ENCODE measurements at places on chromosomes 5 and 9. TPM values are rescaled to one million over a fixed set of nuclear protein-coding genes. Genes with fewer than 3 reads are reported as not detected.

- H3K4me3 ChIP-seq, result no peak overlapping the region
- no peak overlapping the region for H3K27ac ChIP-seq
- H3K27me3 ChIP-seq, result no peaks in the 10 kb centered on the region
- peaks cover 3% of the 10 kb centered on the region for H3K4me1 ChIP-seq
- no peaks in the 10 kb centered on the region for H3K36me3 ChIP-seq
- DNase-seq, result no peak
Measured at GRCh38 chr9:81619353-81620001, 69.9 kb downstream of the TLE1 start.

GRCh38 chr9:89541798-89542197 is 43.9 kb upstream of the SEMA4D start:
- DNase-seq, result no peak
- H3K4me3 ChIP-seq, result no peak overlapping the region
- no peak overlapping the region for H3K27ac ChIP-seq
- no peaks in the 10 kb centered on the region for H3K27me3 ChIP-seq
- peaks cover 34% of the 10 kb centered on the region for H3K4me1 ChIP-seq

GRCh38 chr5:137995749-137996128 is 37.1 kb downstream of the FAM13B start:
- no peaks in the 10 kb centered on the region for H3K27me3 ChIP-seq
- no peak overlapping the region for H3K4me3 ChIP-seq
- no peak overlapping the region for H3K27ac ChIP-seq
- H3K36me3 ChIP-seq, result peaks cover 51% of the 10 kb centered on the region

- peaks cover 4% of the 10 kb centered on the region for H3K4me1 ChIP-seq
- no peak overlapping the region for H3K27ac ChIP-seq
- no peaks in the 10 kb centered on the region for H3K27me3 ChIP-seq
- no peak for DNase-seq
- no peak overlapping the region for H3K4me3 ChIP-seq
Measured at GRCh38 chr5:144089401-144090021, 80.9 kb downstream of the YIPF5 start.

- no peak overlapping the region for H3K4me3 ChIP-seq
- H3K36me3 ChIP-seq, result no peaks in the 10 kb centered on the region
- DNase-seq, result no peak
- H3K27ac ChIP-seq, result no peak overlapping the region
Measured at GRCh38 chr5:141867139-141867538, 11.1 kb downstream of the PCDH1 start.

FTMT gene
- total RNA-seq, result not detected

Data from activated CD4-positive, alpha-beta memory T cell treated with anti-CD3 and anti-CD28 coated beads, Interleukin-2, amount 10 ng/mL, durations not matched to agents 7 days and 5 days (primary cell).